ENCODE measurements at places on chromosomes 12 and 14.

DNA sequence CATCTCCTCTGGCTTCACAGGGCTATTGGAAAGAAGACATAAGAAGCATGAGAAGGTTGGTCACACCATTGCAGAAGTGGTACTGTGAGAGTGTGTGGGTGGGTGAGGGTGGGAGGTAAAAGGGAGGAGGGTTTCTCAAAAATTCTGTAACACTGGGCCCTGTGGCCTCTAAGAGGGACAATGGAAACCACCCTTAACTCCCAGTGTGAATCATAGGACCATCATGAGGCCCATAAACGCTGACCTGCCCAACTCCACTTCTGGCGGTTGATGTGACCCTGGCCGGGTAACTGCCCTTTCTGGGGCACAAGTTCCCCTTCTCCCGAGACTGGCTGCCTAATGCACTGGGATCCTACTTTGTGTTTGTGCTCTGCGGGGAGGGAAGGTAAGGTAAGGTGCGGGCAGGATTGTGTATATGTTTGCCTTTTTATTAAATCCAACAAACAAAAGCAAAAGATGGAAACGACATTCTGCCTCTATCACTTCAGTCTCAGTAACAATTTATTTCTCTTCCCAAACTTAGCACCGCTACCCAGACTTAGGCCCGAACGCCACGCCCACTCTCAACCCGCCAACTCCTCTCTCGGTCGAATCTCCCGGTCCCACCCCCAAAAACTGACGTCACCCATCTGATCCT, 551 bp downstream of the METTL1 start:
- peak; percentile 70 for DNase-seq

DNA sequence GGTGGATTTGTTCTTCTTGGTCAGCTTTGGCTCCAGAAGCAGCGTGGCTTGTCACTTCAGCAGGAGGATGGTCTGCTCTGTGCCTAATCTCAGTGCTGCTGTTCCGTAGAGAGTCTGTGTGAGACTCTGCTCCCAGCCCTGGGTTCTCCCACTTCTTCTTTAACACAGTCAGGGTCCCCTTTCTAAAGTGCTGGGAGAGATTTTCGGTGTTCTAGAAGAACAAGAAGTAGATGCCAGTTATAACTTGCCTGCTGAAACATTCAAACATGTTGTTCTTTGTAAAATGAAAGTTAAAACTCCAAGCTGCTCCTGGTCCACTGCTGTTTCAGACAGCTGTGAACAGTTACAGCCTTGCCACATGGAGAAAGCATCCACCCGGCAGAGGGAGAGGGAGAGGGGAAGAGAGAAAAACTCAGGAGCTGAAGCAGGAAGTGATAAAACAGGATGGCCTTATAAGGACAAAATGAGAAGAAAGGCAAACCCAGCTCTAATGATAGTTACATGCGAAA, 55.2 kb upstream of the CERS5 start:
- no peak for DNase-seq

- DNase-seq: no peak
Measured at GRCh38 chr12:49548822-49549648, 10.2 kb downstream of the KCNH3 start.

- no peak for DNase-seq
Measured at GRCh38 chr12:125579916-125580315, 514.7 kb downstream of the AACS start.

- DNase-seq: no peak
Measured at GRCh38 chr12:51850965-51851299, 2.4 kb upstream of the FIGNL2 start.
